ENCODE measurements at places on chromosomes 6 and 20. TPM values are rescaled to one million over a fixed set of nuclear protein-coding genes. Genes with fewer than 3 reads are reported as not detected.

The SRPK1 gene
- 89.4 TPM for total RNA-seq

The NOTCH4 gene
- total RNA-seq, result 0.16 TPM

The CLPSL1 gene
- total RNA-seq, result not detected

The RIPPLY2 gene
- not detected for total RNA-seq

The CEBPB gene
- 19.5 TPM for total RNA-seq

The TMEM151B gene
- not detected for total RNA-seq

Data from T-helper 2 cell treated with Interferon-gamma antibody and Interleukin-4, amounts not matched to agents 100 ng/mL and 5 ng/mL, for 36 hours (primary cell).